ENCODE measurements at places on chromosomes 2 and 18. TPM values are rescaled to one million over a fixed set of nuclear protein-coding genes. Genes with fewer than 3 reads are reported as not detected.

UGT1A4 gene
- not detected for polyA plus RNA-seq

GPAT2 gene
- polyA plus RNA-seq = 11.7 TPM

DNA sequence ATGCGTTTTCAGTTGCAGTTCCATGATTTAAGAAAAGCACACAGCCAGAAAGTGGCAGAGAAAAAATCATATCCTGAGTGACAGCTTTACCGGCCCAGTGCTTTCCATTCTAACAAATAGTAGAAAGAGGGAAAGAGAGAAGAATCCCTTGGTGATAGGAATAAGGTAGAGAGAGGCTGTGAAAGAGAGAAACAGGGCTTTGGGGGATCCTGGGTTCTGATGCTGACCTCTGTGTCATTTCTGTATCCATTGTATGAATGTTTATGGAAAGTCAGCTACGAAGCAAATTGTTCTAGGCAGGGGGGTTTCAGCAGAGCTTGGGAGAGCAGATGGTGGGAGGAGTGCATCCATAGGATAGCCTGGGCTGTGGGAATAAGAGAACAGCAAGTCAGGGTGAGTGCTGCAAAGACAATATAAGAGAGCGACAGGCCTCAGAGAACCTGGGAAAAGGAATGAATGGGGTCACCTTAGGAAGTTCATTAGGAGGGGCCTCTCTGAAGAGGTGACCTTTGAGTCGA, 203.4 kb upstream of the TNP1 start:
- H3K27ac ChIP-seq = no peak overlapping the region
- H3K4me1 ChIP-seq = no peaks in the 10 kb centered on the region
- no peaks in the 10 kb centered on the region for H3K36me3 ChIP-seq
- no peak for DNase-seq
- H3K4me3 ChIP-seq = no peak overlapping the region

DNA sequence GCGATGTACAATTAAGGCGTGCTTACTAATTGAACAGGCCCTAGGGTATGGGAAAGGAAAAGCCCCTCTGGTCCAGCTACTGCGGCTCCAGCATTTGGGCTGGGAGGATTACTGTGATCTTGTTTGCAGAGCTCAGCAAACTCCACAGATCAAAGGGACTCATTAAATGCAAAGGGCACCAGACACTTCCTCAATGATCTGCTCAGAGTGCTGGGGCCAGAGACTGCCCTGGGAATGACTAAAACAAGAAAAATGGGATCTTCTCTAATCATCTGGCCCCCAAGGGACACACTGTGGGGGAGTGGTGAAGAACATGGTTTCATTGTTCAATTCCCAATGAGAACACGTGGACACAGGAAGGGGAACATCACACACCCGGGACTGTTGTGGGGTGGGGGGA, 85.0 kb downstream of the MARCHF4 start:
- no peaks in the 10 kb centered on the region for H3K4me1 ChIP-seq
- H3K27ac ChIP-seq = no peak overlapping the region
- no peak for DNase-seq
- no peaks in the 10 kb centered on the region for H3K27me3 ChIP-seq

GRCh38 chr2:33058716-33059470, 112.1 kb downstream of the LTBP1 start:
- no peaks in the 10 kb centered on the region for H3K4me1 ChIP-seq
- H3K27ac ChIP-seq = no peak overlapping the region
- no peak overlapping the region for H3K4me3 ChIP-seq
- DNase-seq = no peak
- no peaks in the 10 kb centered on the region for H3K36me3 ChIP-seq

DNA sequence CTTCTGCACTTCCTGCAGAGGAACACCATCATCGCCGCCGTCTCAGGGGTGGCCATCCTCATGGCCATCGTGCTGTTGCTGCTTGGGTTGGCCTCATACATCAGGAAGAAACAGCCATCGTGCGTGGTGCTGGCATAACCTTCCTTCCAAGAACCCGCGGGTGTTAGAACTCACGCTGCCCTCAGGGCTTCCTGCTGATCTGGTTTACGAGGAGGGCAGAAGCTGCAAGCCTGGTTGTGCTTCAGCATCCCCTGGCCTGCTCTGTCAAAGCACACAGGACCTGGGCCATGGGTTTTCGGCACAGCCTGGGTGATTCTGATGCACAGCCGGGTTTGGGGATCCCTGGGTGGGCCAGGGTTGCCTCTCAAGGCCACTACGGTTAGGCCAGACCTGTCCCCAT, 12.2 kb upstream of the ZAP70 start:
- no peak overlapping the region for H3K4me3 ChIP-seq
- H3K27me3 ChIP-seq = no peaks in the 10 kb centered on the region
- DNase-seq = no peak
- H3K27ac ChIP-seq = no peak overlapping the region
- H3K4me1 ChIP-seq = peaks cover 3% of the 10 kb centered on the region

- DNase-seq = peak; percentile 92
- H3K4me3 ChIP-seq = no peak overlapping the region
- H3K36me3 ChIP-seq = no peaks in the 10 kb centered on the region
Measured at GRCh38 chr2:38533180-38533579, 69.5 kb downstream of the HNRNPLL start.

- no peaks in the 10 kb centered on the region for H3K4me1 ChIP-seq
- no peaks in the 10 kb centered on the region for H3K27me3 ChIP-seq
- H3K27ac ChIP-seq = no peak overlapping the region
- H3K4me3 ChIP-seq = no peak overlapping the region
Measured at GRCh38 chr18:39942702-39943101, 2012.3 kb upstream of the PIK3C3 start.

GRCh38 chr2:119879502-119879901, 119.8 kb downstream of the PTPN4 start:
- no peak overlapping the region for H3K27ac ChIP-seq
- DNase-seq = no peak
- H3K36me3 ChIP-seq = no peaks in the 10 kb centered on the region
- no peak overlapping the region for H3K4me3 ChIP-seq
- H3K27me3 ChIP-seq = no peaks in the 10 kb centered on the region

- no peaks in the 10 kb centered on the region for H3K4me1 ChIP-seq
- DNase-seq = no peak
- H3K4me3 ChIP-seq = no peak overlapping the region
- no peaks in the 10 kb centered on the region for H3K27me3 ChIP-seq
Measured at GRCh38 chr2:68900496-68901198, 29.4 kb upstream of the BMP10 start.

DNA sequence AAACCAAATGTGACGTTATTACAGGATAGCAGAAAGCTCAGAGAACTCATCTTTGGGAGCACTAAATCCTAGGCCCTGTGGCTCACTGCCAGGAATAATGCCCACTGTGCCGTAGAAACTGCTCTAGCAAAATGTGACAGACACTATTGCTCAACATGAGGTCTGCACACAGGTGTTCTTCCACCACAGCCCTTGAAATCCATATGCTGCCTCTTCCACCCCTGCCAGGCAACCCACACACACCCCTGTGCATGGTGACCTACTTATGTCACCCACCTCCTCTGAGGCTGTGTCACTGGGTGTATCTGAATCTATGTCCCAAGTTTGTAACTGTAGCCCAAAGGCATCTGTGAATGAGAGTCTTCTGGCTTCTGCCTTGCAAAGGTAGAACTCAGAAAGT, 66.1 kb upstream of the MBOAT2 start:
- no peak overlapping the region for H3K4me3 ChIP-seq
- H3K36me3 ChIP-seq = no peaks in the 10 kb centered on the region
- no peaks in the 10 kb centered on the region for H3K27me3 ChIP-seq
- no peaks in the 10 kb centered on the region for H3K4me1 ChIP-seq
- H3K27ac ChIP-seq = no peak overlapping the region

DNA sequence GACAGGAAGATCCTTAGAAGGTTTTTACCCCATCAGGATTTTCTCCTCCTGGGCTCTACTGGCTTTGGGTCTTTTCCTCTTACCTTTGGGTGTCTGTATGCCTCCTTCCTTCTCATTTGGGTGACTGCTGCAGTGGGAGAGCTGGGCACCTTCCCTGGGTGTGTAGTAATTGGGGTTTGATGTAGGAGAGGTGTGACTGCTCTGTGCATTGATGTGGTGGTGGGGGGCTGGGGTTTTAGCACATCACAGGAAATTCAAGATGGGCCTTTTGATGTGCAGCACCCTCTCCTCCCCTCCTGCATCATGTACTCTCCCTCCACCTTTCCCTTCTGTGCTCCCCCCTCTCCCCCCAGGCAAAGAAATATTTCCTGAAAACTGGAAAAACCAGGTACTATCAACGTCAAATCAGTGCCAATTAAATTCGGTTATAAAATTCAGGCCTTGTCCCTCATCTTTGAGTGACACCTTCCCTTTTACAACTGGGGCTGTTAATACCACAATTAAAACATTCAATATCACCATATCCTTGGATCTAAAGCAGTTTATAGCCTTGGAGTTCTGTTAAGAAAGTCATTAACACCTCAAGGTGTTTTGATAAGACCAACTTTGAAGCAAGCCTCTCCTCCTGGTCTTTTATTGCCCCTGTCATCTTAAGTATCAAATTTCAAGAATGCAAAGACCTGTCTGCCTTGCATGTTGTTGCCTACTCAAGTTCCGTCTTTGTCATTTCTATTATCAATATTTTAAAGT, 23.3 kb downstream of the EDAR start:
- no peak overlapping the region for H3K27ac ChIP-seq
- DNase-seq = no peak
- H3K4me1 ChIP-seq = no peaks in the 10 kb centered on the region
- H3K4me3 ChIP-seq = no peak overlapping the region
- no peaks in the 10 kb centered on the region for H3K27me3 ChIP-seq
